Cortex of kidney (tissue), 1 donor: ENCODE measurements at places on chromosomes 6 and 20.

- no peak for DNase-seq
These were observed 168.1 kb upstream of the TOP1 start for GRCh38 chr20:40860487-40860902.

DNA sequence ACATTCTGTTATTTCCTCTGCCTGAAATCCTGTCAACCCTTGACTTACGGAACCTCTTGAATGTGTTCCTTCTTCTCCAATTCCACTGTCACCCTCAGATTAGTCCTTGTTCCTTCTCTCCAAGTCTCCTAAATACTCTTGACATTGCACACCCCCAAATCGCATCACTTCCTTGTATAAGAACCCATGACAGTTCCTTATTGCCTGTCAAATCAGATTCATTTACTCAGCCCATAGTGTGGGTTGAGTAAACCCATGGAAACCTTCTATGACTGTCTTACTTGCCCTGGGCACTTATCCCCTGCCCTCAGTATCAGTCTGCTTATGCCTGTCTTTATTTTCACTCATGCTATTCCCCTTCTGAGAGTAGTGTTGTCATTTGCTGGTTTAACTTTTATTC, 40.5 kb downstream of the ARMC2 start:
- DNase-seq = no peak

DNA sequence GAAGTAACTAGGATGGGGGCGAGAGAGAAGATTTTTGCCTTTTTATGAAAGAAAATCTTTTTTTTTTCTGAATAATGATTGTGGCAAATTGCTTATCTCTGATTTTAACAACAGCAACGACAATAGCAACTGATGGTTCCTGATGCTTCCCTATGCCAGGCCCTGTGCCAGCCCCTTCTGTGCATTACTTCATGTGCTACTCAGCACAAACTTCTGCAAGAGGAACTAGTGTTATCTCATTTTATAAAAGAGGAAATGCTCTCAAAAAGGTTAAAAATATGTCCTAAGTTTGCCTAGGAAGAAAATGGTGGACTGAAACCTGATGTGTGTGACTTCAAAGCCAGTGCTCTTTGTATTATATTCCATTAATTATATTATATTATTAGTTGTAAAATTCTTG, 74.0 kb upstream of the RALGAPA2 start:
- DNase-seq = no peak

GRCh38 chr6:148240861-148241477, 101.7 kb upstream of the SASH1 start:
- DNase-seq = no peak

DNA sequence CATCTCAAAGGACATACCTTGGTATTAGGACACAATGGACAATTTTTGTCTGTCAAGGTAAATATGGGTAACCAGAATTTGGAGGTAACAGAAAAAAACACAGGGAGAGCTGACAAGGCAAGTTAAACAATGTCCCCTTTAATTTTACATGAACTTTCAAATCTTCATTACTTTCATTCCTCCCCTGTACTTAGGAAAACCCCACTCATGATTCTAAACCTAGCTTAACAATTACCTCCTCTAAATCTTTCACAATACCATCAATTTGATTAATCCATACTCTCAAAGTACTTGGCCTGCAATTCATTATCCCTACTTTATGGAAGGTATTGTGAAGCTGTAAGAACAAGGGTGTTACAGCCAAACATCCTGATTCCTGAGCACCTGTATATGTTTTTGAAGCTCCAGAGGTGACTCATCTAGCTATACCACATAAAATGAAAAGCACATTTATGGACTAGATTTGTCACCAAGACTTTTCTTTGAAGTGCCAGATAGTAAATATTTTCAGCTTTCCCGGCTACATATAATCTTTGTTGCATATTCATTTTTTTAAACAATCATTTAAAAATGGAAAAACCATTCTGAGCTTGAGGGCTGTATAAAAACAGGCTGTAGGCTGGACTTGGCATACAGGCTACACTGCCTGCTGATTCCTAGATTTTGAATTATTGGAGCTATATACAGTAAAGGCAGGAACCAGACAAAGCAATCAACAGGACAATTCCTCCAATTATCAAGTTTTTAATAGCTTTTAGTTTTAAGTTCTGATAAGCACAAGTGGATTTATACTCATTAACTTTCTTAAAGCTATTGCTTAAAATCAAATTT, 22.9 kb downstream of the DEK start:
- no peak for DNase-seq

- DNase-seq = no peak
These were observed 43.3 kb downstream of the SLC2A10 start for GRCh38 chr20:46752728-46753127.

GRCh38 chr6:84976526-84977362, 212.3 kb upstream of the TBX18 start:
- DNase-seq = no peak

DNA sequence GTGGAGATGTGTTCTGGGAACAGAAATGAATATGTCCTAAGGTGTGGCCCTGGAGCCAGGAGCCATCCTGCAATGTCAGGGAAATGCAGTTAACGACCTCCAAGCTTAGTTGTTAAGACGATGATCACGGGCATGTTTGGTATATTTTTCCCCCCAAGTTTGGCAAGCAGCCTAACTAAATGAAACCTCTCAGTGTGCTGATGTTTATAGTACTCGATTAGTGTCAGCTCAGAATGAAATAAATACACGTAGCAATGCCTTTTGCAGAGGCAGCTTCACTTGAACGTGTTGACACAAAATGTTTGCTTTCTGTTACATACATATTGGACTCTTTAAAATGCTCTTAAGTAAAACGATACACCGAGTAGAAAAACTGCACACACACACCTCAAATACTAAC, 76.2 kb upstream of the OLIG3 start:
- no peak for DNase-seq

DNA sequence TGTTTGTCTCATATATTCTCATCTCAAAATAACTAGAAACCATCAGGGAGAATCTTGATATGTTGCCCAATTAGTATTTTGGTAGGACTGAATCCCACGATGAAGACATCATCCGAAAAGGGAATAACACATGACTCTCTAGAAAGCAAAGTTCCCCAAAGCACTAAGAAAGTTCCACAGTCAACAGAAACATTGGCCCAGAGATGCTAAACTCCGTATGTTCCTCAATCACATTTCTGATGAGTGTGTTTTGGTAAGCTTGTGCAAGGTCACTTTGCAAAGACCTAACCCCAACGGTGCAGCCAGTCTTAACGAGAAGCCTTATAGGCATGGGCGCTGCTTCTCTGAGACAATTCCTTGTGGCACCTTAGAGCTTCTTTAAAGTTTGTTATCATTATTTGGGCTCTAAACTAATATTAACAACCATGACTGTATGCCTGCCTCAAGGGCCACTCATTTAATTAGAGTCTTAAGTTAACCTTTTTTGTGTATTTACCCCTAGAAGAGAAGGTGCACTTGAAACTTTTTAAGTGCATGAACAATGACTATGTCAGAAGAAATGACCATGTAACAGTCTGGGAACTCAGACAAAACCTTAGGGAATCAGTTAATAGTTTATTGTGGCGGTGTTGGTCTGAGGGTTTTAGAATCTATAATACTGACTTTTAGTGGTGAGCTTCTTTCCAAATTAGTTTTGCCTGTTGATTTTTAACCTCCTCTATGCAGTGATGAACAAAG, 202.0 kb upstream of the RAB32 start:
- no peak for DNase-seq

DNA sequence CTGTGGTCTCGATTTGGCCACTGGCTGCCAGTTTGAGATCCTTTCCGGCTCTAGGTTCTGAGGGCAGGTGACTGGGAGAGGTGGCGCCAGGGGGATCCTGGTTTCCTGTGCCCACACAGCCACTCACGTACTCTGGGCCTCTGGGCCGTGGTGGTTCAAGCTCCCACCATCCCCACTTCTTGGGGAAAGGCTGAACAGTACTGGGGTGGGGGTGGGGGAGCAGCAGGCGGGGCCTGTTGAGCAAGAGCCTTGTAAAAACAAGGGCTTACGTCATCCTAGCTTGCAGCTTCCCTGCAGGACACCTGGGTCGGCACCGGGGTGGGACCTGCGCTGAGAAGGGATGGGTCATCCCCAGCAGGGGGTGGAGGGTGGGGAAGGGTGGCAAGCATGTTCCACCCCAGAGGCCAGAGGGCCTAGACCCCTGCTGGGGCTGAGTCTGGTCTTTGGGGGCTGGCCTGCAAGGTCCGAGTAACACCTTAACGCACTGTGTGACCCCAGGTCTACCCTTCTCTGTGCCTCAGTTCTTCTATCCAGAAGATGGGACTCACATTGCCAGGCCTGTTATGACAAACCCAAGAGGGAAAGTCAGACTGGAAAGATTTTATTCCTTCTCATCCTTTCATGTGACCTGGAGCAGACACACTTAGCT, 3.1 kb upstream of the CEBPB start:
- DNase-seq = no peak

GRCh38 chr6:168414336-168415097, 26.5 kb upstream of the SMOC2 start:
- no peak for DNase-seq

DNA sequence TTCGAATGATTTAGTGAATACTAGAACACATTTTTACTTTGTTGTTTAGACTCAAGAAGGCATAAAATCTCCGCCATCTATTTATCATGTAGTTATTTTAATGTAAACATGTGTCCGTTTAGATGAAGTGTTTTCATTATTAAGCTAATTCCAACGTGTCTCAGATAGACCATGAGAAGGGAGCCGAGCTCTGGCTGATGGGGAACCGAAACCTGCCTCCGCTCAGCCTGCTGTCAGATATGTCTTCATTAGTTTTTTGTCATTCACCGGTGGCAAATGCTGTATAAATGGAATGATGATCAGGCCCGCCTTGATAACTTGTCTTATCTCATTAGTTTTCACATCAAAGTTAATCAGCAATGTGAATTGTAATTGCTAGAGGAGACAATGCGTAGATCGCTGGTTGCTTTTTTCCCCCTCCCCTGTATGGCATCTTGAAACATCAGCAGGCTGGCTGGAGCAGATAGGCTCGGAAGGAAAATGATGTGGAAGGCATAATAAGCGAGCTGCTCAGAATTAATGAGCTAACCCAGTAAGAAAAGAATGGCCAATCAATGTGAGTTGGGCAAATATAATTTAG, 136.4 kb downstream of the LINC00237 start:
- DNase-seq = no peak

- DNase-seq = no peak
These were observed 165.0 kb upstream of the JARID2 start for GRCh38 chr6:15080895-15081294.

DNA sequence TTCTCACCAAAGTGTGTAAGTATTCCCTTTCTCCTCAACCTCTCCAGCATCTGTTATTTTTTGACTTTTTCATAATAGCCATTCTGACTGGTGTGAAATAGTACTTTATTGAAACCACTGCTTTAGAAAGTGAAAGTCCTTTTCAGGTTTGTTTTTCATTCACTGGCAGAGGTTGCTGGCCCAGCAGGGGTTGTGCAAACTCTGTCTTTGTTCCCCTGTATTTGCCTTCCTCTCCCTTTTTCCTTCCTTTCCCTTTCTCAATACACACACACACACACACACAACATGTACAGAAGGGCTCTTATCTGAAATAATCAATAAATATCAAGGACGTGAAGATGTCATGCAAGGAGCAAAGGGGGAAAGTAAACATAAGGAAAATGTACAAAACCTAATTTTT, 99.8 kb downstream of the LY86 start:
- no peak for DNase-seq

DNA sequence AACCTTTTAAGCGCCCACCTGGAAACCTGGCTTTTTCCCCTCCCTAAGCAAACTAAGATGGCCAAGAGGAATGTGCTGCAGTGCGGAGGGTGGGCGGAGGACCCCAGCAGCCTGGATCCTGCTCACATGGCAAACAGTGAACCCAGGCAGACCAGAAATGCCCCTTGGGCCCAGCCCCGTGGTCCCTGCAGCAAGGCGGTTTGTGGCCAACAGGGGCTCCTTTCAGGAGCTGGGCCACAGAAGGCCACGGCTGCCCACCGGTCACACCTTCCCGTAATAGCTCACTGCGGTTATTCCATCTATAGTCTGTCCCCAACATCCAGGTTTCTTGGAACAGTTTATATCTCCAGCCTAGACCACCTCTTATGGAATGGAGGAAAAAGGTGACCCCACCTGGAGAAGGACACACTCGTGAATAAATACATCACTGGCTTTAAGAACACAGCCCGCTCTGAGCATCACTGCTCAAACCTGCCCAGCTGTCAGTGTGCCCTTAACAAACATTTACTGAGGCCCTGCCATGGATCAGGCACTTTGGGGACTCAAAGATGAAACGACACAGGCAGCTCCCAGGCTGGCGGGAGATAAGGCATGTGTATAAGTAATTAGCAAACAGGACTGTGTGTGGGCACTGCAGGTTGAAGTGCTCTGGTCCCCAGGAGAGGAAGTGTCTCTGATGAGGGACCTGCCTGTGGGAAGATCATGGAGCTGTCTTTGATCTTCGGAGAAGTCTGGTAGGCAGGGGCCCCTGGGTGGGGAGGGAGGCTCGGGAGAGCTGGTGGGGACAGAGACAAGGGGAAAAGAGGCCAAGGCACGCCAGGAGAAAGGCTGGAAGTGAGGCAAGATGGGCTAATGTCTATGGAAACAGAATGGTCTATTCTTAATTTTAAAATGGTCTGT, 3.2 kb upstream of the TUBB1 start:
- DNase-seq = no peak

DNA sequence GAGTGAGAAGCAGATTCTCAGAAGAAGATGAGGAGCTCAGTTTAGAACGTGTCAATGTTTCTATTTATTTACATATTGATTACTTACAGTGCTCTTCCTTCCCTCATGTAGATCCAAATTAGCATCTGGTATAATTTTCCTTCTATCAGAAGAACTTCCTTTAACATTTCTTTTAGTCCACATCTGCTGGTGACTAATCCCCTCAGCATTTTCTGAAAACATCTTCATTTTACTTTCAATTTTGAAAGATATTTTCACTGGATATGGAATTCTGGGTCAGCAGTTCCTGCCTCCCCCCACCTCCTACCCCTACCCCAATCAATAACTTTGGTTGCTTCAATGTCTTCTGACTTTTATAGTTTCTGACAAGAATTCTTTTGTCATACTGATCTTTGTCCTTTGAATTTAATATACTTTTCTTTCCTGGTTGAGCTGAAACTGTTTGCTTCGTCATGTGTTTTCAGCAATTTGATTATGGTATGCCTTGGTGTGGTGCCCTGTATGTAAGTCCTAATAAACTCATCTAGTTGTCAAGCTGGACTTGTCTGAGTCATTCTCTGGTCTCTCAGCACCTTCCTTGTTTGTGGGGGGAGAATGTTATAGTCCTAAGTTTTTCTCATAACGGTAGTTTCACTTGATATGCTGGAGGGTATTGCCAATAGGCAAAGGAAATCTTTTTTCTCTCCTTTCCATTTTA, 57.0 kb downstream of the SMPDL3A start:
- DNase-seq = no peak

GRCh38 chr20:38471987-38472512, 593 bp upstream of the RALGAPB start:
- DNase-seq = no peak

- DNase-seq = no peak
These were observed 27.3 kb upstream of the SHLD1 start for GRCh38 chr20:5722927-5723326.
